Right lobe of liver (tissue), 6 donors: ENCODE measurements at places on chromosomes 11 and 22. TPM values are rescaled to one million over a fixed set of nuclear protein-coding genes. Genes with fewer than 3 reads are reported as not detected.

The SULT4A1 gene
- total RNA-seq = 0.09 TPM

DNA sequence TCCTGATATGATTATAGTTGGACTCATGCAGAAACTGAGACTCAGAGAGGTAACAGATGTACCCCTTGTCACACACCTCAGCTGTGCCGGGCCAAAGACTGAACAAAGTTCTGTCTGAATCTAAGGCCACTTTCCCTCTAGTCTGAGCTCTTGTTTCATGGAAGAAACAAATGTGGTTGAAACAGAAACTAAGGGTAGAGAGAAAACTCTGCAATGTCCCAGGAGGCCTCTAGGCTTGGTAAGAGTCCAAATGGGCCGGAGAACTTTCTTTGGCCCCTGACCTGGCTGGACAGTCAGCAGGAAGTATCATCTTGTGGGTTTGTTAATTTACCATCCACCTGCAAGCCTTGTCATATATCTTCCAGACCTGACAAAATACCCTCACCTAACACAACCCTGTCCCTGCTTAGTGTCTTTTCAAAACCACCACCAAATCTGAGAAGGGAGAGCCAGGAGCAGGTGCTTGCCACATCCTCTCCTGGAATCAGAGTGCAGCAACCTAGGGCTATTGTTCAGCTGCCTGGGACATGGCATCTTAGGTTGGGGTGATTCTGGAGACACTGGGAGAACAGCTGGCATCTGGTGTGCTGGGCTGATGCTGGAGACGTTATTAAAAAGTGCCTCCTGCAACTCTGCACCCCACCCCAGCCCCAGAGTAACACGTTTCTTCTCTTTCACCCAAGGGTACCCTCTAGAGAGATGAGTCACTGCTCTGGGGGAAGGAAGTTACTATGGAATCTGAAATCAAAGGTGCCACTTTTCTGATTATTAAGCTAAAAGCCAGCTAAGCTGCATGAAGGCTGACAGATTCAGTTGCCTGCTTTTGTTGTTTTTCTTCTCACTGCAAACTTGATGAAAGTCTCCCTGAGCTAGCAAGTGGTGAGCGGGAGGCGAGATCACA lies 126.3 kb upstream of the TIMP3 start:
- no peak overlapping the region for H3K4me3 ChIP-seq
- no peak overlapping the region for H3K27ac ChIP-seq
- no peak for DNase-seq
- no peaks in the 10 kb centered on the region for H3K27me3 ChIP-seq
- no peaks in the 10 kb centered on the region for H3K36me3 ChIP-seq

- H3K4me3 ChIP-seq = peak overlapping the region; percentile 35
- H3K4me1 ChIP-seq = peaks cover 10% of the 10 kb centered on the region
- peak overlapping the region; percentile 30 for H3K27ac ChIP-seq
- H3K27me3 ChIP-seq = no peaks in the 10 kb centered on the region
- H3K36me3 ChIP-seq = no peaks in the 10 kb centered on the region
Measured at GRCh38 chr11:77411137-77411707, 62.7 kb downstream of the PAK1 start.

DNA sequence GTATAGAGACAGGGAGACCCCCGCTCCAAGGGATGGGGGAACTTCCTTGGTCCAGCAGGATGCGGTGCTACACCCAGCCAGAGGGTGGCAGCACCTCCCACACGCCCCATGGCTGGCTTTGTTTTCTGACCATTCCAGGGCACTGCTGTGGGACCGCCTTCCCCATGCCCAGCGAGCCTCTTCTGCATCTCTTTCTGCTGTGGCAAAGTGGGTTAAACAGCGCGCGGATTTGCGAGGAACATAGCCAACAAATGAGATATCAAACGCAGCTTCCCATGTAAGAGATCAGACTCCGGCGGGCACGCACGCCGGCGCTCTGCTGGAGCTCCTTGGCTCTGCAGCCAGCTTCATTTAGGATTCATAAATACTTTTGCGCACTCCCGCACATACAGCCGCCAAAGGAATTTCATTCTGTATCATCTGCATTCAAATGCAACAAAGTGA lies 485.8 kb upstream of the CADM1 start:
- H3K4me3 ChIP-seq = no peak overlapping the region
- H3K27ac ChIP-seq = no peak overlapping the region
- no peaks in the 10 kb centered on the region for H3K27me3 ChIP-seq

DNA sequence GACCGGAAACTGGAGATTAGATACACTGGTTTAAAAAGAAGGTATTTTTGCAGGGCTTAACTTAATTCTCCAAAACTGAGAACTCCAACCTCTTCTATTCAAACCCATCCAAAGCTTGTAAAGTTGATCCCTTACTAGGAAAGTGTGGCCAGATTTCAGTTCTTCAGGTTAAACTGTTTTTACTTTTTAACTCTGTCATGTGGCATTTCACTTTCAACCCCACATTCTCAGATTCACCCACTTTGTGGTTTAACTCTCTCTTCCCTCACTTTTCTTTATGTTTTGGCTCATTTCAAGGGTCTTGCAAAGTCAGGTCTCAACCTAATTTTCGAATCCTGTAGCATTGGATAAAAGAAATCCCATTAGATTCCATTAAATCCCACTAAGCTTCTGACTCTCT lies 75.4 kb downstream of the MPPED2 start:
- no peak for DNase-seq
- H3K36me3 ChIP-seq = no peaks in the 10 kb centered on the region
- H3K4me3 ChIP-seq = no peak overlapping the region
- no peaks in the 10 kb centered on the region for H3K4me1 ChIP-seq

DNA sequence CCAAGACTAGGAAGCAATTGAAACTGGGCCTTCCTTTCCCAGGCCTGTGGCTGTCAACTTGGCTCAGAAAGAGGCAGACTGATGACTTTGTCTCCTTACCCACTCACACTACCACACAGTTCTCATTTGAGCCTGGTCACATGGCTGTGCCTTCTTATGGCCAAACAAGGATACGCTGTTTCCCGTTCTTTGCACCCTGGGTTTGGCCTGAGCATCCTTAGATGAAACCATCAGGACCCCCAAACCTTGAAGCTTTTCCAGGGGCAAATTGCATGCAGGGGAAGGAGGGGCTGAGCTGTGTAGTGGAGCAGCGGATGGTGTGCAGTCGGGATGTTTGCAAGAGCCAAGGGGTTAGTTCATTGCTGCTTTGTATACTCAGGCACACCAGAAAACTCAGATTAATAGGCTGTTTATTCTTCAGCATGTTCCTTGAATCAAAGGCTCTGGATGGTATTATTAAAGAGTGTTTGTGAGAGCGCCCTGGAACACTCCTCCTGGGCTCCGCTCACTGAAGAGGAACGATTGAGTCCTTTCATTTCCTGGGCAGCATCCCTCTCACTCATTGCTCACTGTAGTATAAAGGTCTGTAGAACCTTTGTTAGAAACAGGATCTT lies 69.8 kb downstream of the ARFGAP2 start:
- H3K4me1 ChIP-seq = no peaks in the 10 kb centered on the region
- H3K36me3 ChIP-seq = no peaks in the 10 kb centered on the region
- no peak overlapping the region for H3K27ac ChIP-seq

DNA sequence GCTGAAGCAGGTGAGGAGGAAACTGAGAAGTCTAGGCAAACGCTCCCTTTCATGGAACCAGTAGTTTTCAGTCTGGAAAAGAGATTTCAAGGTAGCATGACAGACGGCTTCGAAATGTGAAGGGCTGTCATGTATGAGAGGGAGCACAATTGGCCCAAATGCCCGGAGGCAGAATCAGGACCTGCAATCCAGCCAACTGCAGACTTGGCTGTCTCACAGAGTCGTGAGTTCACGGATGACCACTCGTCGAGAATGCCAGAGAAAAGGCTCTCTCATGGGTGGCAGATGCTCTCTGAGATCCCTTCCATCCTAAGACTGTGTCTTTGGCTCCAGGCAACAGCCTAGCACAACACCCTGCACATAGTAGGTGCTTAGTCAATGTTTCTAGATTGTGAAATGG lies 134.8 kb downstream of the DSCAML1 start:
- H3K36me3 ChIP-seq = no peaks in the 10 kb centered on the region
- H3K27ac ChIP-seq = no peak overlapping the region
- no peaks in the 10 kb centered on the region for H3K27me3 ChIP-seq
- no peaks in the 10 kb centered on the region for H3K4me1 ChIP-seq
- DNase-seq = no peak

GRCh38 chr11:28566339-28567089 lies 458.3 kb downstream of the METTL15 start:
- H3K27me3 ChIP-seq = no peaks in the 10 kb centered on the region
- no peaks in the 10 kb centered on the region for H3K36me3 ChIP-seq
- H3K4me3 ChIP-seq = no peak overlapping the region
- no peak overlapping the region for H3K27ac ChIP-seq
- H3K4me1 ChIP-seq = no peaks in the 10 kb centered on the region
- no peak for DNase-seq

GRCh38 chr11:57124505-57124904 lies 57.2 kb upstream of the LRRC55 start:
- no peaks in the 10 kb centered on the region for H3K4me1 ChIP-seq
- no peak overlapping the region for H3K27ac ChIP-seq
- H3K27me3 ChIP-seq = no peaks in the 10 kb centered on the region
- no peak for DNase-seq
- H3K36me3 ChIP-seq = no peaks in the 10 kb centered on the region

DNA sequence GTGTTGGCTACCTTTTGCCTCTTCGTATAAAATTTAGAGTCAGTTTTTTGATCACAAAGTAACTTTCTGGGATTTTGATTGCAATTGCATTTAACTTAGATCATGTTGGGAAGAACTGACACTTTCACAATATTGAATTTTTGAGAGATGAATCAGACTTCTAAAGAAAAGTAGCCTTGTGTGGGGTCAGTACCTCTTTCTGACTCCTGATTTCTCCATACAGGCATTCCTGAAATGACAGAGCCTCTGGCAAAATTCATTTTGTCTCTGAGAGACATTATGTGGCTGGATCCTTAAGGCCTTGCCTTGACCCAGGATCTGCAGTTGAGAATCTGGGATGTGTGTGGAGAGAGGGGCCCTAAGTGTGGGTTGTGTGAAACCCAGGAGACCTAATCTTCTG lies 37.8 kb downstream of the PPFIBP2 start:
- H3K4me1 ChIP-seq = no peaks in the 10 kb centered on the region
- no peak overlapping the region for H3K4me3 ChIP-seq
- no peaks in the 10 kb centered on the region for H3K27me3 ChIP-seq
- H3K27ac ChIP-seq = no peak overlapping the region

DNA sequence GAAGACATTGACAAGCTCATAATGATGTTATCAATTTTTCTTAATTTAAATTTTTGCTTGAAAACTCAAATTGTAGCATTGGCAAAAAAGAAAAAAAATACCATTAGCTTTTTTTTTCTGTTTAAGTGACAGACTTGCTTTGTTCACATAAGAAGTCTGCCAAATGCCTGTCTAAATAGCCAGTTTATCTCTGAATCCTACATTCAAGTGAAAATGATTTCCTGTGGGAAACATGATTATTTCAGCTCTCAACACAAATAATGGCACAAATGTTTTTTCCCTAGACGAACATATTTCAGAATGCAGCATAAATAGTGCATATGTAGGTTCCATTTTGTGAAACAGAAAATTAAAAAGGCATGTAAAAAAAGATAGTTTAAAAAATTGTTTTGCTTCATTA lies 23.5 kb downstream of the TYR start:
- no peak overlapping the region for H3K4me3 ChIP-seq
- H3K27me3 ChIP-seq = no peaks in the 10 kb centered on the region
- H3K27ac ChIP-seq = no peak overlapping the region
- H3K36me3 ChIP-seq = no peaks in the 10 kb centered on the region
- no peak for DNase-seq

DNA sequence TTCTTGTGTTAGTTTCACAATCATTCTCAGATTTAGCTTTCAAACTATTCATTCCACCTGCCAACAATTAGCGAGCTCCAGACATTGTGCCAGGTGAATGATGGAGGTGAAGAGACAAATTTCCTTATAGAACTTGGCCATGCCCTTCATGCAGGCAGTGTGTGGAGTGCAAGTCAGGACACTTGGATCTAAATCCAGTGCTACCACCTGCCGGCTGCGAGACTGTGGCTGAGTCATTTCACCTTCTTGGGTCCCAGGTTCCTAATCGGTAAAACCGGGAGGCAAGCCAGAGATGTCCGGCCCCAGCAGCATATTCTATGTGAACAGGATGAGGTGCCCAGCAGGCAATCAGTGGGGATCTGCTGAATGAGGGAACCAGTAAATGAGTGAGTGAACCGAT lies 18.6 kb upstream of the EHF start:
- DNase-seq = no peak
- H3K27me3 ChIP-seq = no peaks in the 10 kb centered on the region
- H3K27ac ChIP-seq = no peak overlapping the region
- no peak overlapping the region for H3K4me3 ChIP-seq
- no peaks in the 10 kb centered on the region for H3K36me3 ChIP-seq

DNA sequence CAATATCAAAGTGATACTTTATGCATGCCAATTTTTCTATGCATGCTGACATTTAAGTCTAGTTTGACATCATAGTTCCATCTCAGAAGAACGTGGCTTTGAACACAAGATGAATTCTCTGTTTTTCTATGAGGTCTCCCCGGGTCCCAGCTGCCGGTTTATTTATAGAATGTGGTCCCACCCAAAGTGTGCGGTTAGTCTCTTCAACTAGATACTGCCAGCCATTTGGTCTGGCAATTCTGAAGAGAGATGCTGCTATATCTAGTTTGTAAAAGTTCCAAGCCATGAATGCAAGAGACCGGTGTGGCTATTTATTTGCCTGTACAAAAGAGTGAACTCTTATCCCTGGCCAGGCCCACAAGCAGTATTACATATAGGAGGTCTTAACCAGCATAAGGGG lies 9.2 kb downstream of the OR5A2 start:
- H3K4me3 ChIP-seq = no peak overlapping the region
- H3K36me3 ChIP-seq = no peaks in the 10 kb centered on the region
- no peak overlapping the region for H3K27ac ChIP-seq
- DNase-seq = no peak

- DNase-seq = no peak
- H3K27ac ChIP-seq = no peak overlapping the region
- H3K27me3 ChIP-seq = no peaks in the 10 kb centered on the region
- H3K36me3 ChIP-seq = no peaks in the 10 kb centered on the region
- H3K4me1 ChIP-seq = no peaks in the 10 kb centered on the region
- no peak overlapping the region for H3K4me3 ChIP-seq
Measured at GRCh38 chr11:8021920-8022319, 34.8 kb downstream of the EIF3F start.

DNA sequence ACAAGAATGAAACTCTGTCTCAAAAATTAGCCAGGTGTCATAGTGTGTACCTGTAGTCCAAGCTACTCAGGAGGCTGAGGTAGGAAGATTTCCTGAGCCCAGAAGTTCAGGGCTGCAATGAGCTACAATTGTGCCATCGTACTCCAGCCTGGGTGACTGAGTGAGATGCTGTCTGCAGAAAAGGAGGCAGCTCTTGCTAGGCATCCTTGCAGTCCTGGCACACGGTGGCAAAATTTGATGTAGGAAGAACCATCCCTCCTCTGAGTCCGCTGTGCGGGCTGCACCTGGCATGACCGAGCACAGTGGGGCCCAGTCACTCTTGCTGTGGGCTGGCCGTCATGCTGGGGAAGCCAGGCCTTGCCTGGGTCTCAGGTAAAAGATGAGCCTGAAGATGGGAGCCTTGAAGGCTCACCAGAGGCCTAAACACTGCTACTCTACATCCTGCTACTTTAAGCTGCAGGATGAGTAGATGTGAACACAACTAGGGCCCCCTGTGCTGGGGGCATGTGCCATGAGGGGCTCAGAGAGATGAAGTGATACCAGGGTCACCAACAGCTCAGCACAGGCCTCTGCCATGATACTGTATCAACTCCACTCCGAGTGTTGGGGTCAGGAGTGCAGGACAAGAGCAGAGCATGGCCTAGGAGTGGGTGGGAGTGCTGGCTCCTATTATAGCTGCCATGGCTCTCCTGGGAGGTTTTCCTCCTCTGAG lies 18.6 kb downstream of the CDC45 start:
- H3K27me3 ChIP-seq = no peaks in the 10 kb centered on the region
- no peaks in the 10 kb centered on the region for H3K36me3 ChIP-seq
- DNase-seq = no peak
- H3K4me3 ChIP-seq = no peak overlapping the region
- no peaks in the 10 kb centered on the region for H3K4me1 ChIP-seq
